ENCODE measurements at places on chromosomes 11 and 22.

DNA sequence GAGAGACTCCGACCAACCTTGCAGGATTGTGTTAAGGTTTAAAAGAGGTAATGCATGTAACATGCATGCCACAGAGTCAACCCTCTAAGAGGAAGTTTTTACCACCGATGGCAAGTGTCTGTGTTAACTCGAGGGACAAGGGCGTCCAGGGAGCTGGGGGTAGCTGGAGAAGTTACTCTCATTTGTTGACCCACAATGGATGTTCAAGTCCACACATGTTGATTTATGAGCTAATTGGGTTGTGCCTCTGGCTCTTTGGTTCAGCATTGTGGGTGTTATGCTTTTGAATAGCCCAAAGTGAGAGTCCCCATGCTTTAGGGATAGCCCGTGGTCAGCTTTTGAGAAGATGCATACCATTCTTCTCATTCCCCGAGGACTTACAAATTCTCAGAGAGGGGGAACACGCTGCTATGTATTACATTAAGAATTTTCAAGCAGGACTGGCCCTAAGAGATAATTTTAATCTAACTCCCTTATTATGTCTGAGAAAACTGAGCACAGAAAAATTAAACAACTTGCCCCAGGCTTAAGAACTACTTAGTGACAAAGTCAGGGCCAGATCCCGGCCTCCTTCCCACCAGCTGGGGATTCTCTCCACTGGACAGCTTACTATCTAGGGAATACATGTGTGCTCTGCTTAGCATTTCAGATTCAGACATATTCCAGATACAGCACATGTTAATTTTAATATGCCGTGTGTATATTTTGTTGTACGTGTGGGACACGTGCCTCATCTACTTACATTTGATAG lies 5.2 kb upstream of the PLET1 start:
- H3K4me3 ChIP-seq: no peak overlapping the region
- peaks cover 5% of the 10 kb centered on the region for H3K36me3 ChIP-seq
- H3K4me1 ChIP-seq: peaks cover 28% of the 10 kb centered on the region
- DNase-seq: no peak
- no peaks in the 10 kb centered on the region for H3K27me3 ChIP-seq
- H3K27ac ChIP-seq: no peak overlapping the region

- no peak overlapping the region for H3K4me3 ChIP-seq
- H3K4me1 ChIP-seq: peaks cover 45% of the 10 kb centered on the region
- peak; percentile 57 for DNase-seq
- peak overlapping the region; percentile 17 for H3K27ac ChIP-seq
Measured at GRCh38 chr11:118277312-118277711, 13.2 kb upstream of the MPZL2 start.

DNA sequence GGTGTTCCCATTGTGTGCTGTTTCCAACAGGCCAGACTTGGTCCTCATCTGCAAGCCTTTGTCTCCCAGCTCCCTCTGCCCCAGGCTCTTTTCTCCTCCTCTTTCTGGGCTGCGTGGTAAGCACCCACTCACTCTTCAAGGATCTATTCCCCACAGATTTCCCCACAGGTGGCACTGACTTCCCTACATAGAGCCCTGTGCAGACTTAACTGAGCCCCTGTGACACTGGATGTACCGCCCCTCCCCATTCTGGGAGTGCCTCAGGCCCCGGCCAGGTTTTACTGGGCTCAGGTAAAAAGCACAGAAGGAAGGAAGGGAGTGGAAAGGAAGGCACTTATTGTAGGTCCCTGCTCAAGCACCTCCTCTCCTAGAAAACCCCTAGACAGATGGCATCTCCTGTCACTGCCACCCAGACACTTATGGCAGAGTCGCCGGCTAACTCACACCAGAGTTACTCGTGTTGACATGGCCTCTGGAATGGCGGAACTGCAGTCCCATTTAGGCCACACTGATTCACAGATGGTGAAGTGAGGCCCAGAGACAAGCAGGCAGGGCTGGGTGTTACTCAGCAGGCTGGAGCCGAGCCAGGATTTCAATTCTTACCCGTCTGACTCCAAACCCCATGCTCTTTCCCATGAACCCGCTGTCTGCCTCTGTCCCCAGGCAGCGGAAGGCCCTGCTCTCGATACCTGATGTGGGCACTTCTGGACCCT lies 47.2 kb downstream of the LRRC32 start:
- H3K4me1 ChIP-seq: no peaks in the 10 kb centered on the region
- no peak overlapping the region for H3K4me3 ChIP-seq
- H3K27ac ChIP-seq: no peak overlapping the region
- no peaks in the 10 kb centered on the region for H3K36me3 ChIP-seq

DNA sequence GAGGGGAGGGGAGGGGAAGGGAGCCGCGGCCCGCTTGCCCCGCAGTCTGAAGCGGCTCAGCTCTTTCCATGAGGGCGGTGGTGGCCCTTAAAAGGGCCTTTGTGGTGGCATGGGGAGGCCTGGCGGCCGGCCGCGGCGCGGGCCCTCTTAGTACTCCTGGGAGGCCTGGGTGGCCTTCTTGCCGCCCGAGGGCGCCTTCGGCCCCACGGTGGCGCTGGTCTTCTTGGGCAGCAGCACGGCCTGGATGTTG lies 6.9 kb downstream of the DPAGT1 start:
- peaks cover 49% of the 10 kb centered on the region for H3K36me3 ChIP-seq
- peak; percentile 81 for DNase-seq
- peak overlapping the region; percentile 91 for H3K4me3 ChIP-seq

GRCh38 chr11:122261546-122261945 lies 145.5 kb upstream of the BLID start:
- H3K27ac ChIP-seq: no peak overlapping the region
- no peak for DNase-seq
- H3K4me3 ChIP-seq: no peak overlapping the region
- H3K4me1 ChIP-seq: no peaks in the 10 kb centered on the region
- H3K36me3 ChIP-seq: no peaks in the 10 kb centered on the region
- H3K27me3 ChIP-seq: peaks cover 67% of the 10 kb centered on the region

GRCh38 chr11:97048481-97048880 lies 658.7 kb downstream of the JRKL start:
- DNase-seq: no peak
- H3K4me3 ChIP-seq: no peak overlapping the region
- no peaks in the 10 kb centered on the region for H3K4me1 ChIP-seq
- H3K36me3 ChIP-seq: no peaks in the 10 kb centered on the region

DNA sequence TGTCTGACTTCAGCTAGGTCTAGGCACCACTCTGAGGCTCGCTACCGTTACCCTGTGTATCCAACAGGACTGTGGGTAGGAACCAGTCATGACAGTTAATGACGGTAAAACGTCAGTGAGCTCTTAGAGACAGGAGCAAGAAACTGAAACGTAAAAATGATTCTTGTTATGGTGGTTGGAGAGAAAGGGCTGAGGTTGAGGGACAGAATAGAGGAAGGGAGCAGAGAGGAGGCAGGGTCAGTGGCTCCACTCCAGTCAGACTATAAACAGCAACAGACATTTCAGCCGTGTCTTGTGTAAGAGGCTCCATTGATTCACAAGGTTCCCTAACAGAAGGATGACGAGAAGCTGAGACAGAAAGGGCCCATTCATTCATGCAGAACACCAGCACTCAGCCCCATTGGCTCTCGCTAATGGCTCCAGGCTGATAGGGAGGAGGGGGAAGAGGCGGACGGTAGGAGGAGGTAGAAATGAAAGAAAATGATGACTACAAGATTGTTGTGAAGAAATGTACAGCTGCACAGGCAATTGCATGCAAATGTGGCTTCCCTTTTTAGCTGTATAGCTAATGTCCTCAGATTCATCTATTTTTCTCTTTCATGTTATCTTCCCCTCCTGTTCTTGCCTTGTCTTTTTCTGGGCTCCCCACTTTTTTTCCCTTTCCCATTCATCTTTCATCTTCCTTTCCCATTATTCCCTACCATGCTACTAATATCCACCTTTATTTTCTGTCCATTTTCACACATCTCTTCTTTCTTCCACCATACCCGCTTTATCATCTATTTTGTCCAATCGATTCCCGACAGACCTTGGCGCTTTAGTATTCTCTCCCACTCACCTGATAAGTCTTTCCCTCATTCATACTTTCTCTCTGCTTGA lies 34.3 kb downstream of the ETS1 start:
- peaks cover 8% of the 10 kb centered on the region for H3K4me1 ChIP-seq
- H3K27ac ChIP-seq: no peak overlapping the region
- H3K36me3 ChIP-seq: peaks cover 3% of the 10 kb centered on the region
- no peak for DNase-seq
- H3K27me3 ChIP-seq: peaks cover 5% of the 10 kb centered on the region
- H3K4me3 ChIP-seq: no peak overlapping the region

- H3K36me3 ChIP-seq: no peaks in the 10 kb centered on the region
- H3K27me3 ChIP-seq: no peaks in the 10 kb centered on the region
- no peak for DNase-seq
- H3K4me1 ChIP-seq: no peaks in the 10 kb centered on the region
- H3K27ac ChIP-seq: no peak overlapping the region
Measured at GRCh38 chr11:92955860-92956259, 13.6 kb upstream of the MTNR1B start.

DNA sequence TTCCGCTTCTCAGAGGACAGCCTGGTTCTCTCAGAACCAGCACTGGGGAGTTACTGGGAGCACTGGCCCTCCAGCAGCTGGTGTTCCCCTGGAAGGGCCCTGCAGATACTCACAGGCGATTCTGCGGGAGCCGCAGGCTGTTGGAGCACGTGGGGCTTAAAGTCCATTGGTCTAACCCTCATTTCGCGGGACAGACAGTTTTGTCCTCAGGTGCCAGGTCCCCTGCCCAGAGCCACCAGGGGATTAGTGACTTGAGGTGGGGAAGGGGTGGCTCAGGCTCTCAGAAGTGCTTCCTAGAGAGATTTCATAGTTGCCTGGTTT lies 53.9 kb downstream of the CACNA1I start:
- no peaks in the 10 kb centered on the region for H3K4me1 ChIP-seq
- H3K27ac ChIP-seq: no peak overlapping the region
- H3K4me3 ChIP-seq: no peak overlapping the region
- peaks cover 52% of the 10 kb centered on the region for H3K27me3 ChIP-seq
- no peaks in the 10 kb centered on the region for H3K36me3 ChIP-seq
- DNase-seq: no peak

DNA sequence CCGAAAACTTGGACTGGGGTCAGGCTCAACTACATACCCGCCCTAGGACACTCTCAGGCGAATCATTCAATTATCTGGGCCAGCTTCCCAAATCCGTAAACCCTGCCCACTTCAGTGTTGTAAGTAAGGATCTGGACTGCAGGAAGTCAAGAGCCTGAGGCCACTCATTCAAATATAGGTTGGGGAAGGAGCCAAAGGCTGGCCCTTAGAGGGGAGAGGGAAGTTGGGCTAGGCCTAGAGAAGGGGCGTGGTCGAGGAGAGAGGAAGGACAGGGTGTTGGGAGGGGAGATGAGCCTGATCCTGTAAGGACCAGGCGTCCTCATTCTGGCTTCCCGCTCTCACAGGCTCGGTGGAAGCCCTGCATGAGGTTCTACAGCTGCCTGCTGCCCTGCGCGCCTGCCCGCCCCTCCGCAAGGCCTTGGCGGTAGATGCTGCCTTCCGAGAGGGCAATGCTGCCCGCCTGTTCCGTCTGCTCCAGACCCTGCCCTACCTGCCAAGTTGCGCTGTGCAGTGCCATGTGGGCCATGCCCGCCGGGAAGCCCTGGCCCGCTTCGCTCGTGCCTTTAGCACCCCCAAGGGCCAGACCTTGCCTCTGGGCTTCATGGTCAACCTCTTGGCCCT lies 3.0 kb downstream of the SAC3D1 start:
- H3K27me3 ChIP-seq: no peaks in the 10 kb centered on the region
- H3K36me3 ChIP-seq: peaks cover 31% of the 10 kb centered on the region
- H3K27ac ChIP-seq: no peak overlapping the region

DNA sequence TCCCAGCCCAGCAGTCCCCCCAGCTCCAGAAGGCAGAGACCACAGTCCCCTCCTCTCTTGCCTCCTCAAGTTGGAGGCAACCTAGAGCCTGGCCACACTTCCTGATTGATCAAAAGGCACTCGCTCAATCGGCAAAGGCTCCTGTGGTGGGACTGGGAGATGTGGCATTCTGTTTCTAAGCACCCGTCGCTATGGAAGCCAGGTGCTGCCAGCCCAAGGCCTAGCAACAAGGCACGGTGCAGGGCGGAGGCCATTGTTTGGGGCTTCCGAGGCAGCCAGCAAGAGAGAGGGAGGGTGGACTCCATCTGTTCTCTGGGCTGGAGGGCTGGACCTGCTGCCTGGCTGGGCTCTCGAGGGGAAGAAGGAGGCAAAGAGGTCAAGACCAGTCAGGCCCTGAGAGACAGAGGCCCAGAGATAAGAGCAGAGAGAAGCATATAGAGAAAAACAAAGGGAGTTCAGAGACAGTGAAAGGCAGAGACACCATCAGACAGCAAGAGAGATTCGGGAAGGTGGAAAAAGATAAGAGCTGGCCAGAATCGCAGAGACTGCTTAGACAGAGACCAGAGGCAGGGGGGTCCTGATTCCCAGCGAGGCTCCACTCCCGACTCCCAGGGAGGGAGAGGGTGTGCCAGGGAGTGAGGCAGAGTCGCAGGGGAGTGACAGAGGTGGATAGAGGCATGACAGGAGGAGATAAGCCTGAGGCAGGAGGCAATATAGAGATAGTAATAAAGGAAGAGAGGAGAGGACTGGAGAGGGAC lies 21.2 kb downstream of the PDE2A start:
- DNase-seq: no peak
- H3K4me1 ChIP-seq: no peaks in the 10 kb centered on the region
- H3K27me3 ChIP-seq: peaks cover 73% of the 10 kb centered on the region
- H3K27ac ChIP-seq: no peak overlapping the region

GRCh38 chr22:37638391-37639069 lies 939 bp upstream of the SH3BP1 start:
- peak overlapping the region; percentile 27 for H3K27ac ChIP-seq
- H3K36me3 ChIP-seq: peaks cover 57% of the 10 kb centered on the region

GRCh38 chr11:128210148-128210940 lies 377.0 kb downstream of the ETS1 start:
- peak overlapping the region; percentile 72 for H3K27ac ChIP-seq
- peaks cover 33% of the 10 kb centered on the region for H3K4me1 ChIP-seq
- H3K4me3 ChIP-seq: no peak overlapping the region
- H3K36me3 ChIP-seq: peaks cover 28% of the 10 kb centered on the region

GRCh38 chr11:67382276-67383136 lies 9.1 kb upstream of the CLCF1 start:
- peak overlapping the region; percentile 2 for H3K27ac ChIP-seq
- no peak overlapping the region for H3K4me3 ChIP-seq
- no peaks in the 10 kb centered on the region for H3K27me3 ChIP-seq
- peak; percentile 88 for DNase-seq
- peaks cover 13% of the 10 kb centered on the region for H3K36me3 ChIP-seq
- peaks cover 59% of the 10 kb centered on the region for H3K4me1 ChIP-seq

GRCh38 chr22:36156119-36156514 lies 4.4 kb downstream of the APOL3 start:
- no peak for DNase-seq
- H3K27ac ChIP-seq: peak overlapping the region; percentile 90
- H3K27me3 ChIP-seq: no peaks in the 10 kb centered on the region
- peak overlapping the region; percentile 79 for H3K4me3 ChIP-seq

DNA sequence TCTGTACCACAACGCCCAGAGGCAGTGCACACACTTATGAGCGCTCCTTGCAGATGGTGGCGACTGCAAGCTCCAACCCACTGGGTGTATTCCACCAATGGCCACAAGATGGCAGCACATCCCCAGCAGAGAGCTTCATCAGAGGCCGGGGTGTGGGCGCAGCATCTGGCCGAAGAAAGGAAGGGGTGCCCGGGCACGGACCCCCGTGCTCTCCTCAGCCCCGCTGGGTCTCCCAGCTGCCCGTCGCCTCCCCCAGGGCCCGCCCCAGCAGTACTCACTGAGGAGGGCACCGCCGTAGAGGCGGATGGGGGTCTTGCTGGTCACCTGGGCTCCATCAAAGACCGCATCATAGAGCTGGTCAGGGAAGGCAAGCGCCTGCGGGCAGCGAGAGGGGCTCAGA lies 14.2 kb downstream of the TP53I11 start:
- H3K27ac ChIP-seq: no peak overlapping the region
- H3K4me1 ChIP-seq: no peaks in the 10 kb centered on the region

Data from Calu3 (cell line).